ENCODE measurements at places on chromosomes 6 and 20.

DNA sequence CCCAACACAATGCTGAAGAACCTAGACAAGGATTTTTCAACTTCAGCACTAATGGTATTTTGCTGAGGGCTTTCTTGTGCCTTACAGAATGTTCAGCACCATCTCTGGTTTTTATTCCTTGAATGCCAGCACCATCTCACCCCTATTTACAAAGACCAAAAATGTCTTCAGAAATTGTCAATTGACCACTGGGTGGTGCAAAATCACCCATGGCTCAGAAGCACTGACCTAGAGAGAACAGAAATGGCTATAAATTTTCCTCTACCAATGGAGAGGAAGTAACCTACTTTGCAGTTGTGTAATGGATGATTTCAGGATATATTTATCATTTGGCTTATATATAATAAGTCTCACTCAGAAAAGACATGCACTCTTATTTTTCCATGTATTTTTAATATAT is 431.0 kb upstream of the IRAK1BP1 start:
- no peak for DNase-seq

DNA sequence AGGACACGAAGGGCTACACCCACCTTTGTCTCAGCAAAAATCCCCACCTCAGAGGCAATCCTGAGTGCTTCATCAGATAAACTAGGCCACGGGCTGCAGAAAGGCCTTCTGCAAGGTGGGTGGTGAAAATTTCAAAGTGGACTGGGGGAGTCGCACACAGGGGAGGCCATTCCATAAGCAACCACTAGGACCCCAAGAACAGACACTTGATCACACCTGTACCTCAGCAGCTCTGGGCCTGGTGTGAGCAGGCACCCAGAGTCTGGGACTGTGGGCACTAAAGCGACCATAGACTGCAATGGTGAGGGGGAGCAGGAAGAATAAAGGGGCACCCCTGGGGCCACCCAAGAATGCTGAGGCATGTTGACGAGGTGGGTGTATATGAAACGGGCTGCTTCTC is 52.6 kb downstream of the SERAC1 start:
- DNase-seq: no peak

- no peak for DNase-seq
Measured at GRCh38 chr6:112183271-112183671, 71.1 kb downstream of the LAMA4 start.

- peak; percentile 76 for DNase-seq
Measured at GRCh38 chr20:45436732-45437485, 21.0 kb downstream of the PIGT start.

- DNase-seq: no peak
Measured at GRCh38 chr6:107064579-107065065, 36.6 kb downstream of the MTRES1 start.

DNA sequence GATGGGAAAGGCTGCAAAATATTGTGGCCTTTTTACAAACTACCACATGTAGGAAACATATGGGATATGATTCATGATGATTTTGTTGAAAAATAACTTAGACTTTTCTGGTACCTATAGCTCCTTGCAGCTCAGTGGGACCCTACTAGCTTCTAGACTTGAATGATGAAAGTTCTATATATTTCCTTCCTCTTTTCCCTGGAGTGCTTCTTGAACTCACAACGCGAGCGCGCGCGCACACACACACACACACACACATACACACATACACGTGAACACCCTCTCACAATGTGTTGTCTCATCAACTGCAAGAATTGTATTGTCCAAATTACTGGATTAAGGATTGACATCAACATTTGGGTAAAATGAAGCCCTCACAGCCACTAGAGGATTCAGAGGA is 61.9 kb downstream of the TOX2 start:
- DNase-seq: no peak

GRCh38 chr6:88709819-88710246 is 253.6 kb downstream of the RNGTT start:
- DNase-seq: no peak

DNA sequence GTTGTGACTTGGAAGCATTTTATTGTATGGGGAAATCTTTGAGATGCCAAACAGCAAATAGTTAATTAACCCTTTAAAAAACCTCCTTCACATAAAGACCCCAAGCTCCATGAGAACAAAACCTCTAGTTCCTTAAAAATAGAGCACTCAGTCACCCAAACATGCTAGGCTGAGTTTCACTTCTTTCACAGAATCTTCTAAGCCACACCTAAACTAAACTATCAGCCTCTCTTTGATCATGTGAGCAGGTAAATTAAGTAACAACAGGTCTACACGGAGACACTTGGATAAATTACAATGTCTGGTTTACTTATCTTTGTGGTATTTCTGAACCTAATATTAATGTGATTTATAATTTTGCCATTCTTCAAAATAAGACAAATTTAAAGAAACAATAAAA is 205.2 kb upstream of the MARCKS start:
- DNase-seq: no peak

GRCh38 chr20:54067606-54068174 is 2.7 kb downstream of the BCAS1 start:
- no peak for DNase-seq
